ENCODE measurements at places on chromosomes 3 and 15.

DNA sequence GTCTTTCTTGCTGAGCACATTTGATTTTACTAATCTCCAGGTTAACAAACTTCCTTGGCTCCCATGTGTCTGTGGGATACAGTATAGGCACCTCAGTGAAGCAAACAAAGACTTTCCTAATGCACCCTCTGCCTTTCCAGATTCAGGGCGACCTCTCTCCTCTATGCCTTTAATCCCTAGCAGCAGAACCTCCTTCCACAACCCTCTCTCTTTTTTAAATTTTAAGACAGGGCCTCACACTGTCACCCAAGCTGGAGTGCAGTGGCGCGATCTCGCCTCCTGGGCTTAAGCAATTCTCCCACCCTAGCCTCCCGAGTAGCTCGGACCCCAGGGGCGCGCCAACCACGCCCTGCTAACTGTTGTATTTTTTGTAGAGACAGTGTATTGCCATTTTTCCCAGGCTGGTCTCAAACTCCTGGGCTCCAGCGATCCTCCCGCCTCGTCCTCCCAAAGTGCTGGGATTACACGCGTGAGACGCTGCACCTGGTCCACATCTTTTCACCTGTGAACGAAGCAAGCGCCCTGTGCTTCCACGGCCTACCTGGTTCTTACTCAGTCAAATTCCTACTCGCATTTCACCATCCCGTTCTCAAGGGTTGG is 1.7 kb upstream of the HACD3 start:
- no peak for DNase-seq

- peak; percentile 62 for DNase-seq
These were observed 52.8 kb downstream of the RGMA start for GRCh38 chr15:93035953-93036810.

- DNase-seq, result no peak
These were observed 57.7 kb downstream of the MESD start for GRCh38 chr15:80931721-80932512.

DNA sequence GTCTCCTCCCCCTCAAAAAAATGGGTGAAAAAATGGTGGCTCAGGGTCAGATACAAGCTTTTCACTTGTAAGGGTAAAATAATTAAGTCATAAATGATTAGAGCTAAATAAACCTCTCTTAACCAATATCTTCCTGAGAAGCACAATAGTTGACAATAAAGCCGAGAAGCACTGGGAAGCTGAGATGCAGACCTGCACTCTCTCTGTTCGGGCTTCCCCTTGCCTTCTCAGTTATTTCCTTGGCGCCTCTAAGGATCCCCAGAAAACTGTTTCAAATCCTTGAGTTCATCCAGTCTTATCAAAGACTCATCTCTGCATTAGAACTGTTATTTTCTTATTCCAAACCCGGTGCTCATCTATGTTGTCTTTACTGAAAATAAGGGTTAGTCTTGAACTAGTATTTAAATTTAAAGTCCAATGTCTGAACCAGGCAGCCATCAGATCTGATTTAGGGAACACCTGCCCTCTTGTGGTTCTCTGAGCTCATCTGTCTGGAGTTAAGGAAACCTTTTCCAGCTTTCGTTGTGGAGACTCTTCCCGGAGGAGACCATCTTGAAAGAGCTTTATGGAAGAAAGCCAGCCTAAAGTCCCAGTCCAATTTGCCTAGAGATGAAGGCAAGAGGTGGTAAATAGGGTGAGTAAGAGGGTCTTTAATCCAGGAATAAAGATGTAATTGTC is 256.4 kb upstream of the MCTP2 start:
- DNase-seq, result peak; percentile 45

DNA sequence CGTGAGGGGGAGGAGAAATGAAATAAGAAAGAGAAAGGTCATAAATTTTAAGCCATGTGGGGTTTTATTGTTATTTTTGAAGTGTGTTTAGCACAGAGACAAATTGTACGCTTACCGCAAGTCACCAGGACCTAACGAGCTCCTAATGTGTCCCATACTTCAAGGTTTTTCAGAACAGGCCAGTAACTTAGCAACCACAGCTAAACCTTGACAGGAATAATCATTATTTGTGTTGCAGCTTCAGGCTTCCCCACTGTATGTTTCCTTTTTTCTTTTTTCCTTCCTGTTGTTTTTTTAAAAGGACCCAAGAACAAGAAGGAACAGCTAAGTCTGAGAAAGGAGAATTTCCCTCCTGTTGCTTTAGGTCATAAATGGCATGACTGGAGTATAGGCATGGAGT is 160.8 kb downstream of the TUSC7 start:
- no peak for DNase-seq

DNA sequence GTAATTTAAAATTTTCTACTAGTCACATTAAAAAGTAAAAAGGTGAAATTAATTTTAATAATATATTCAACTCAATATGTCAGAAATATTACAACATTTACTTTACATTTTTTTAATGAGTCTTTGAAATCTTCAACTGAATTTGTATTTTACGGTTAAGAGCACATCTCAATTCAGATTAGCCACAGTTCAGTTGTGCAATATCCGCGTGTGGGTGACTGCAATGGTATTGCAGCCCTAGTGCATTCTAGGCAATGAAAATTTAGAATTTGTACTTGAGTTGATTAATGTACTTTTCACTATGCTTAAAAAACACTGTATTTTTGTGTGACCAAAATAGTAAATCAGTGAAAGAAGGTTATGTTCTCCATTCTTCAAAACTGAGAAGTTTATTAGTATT is 57.3 kb downstream of the CEP63 start:
- peak; percentile 13 for DNase-seq

DNA sequence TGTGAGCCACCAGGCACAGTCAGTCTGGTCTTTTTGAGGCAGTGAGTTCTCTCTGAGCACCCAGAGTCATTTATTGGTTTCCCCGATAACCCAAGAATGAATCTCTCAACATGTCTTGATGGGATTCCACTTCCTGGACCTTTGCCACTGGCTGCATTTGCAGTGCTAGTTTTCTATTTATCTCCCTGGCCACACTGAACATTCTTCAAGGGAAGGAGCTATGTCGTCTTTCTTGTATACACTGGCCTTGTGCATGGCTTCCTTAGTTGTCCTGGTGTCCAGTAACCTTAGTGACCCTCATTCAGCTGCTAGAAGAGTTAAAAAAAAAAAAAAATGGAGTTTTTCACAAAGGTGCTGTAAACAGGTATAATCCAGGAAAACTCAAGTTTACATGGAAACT is 64.9 kb upstream of the CMTM7 start:
- DNase-seq, result no peak

GRCh38 chr3:138078096-138078495 is 37.3 kb downstream of the DZIP1L start:
- peak; percentile 77 for DNase-seq

DNA sequence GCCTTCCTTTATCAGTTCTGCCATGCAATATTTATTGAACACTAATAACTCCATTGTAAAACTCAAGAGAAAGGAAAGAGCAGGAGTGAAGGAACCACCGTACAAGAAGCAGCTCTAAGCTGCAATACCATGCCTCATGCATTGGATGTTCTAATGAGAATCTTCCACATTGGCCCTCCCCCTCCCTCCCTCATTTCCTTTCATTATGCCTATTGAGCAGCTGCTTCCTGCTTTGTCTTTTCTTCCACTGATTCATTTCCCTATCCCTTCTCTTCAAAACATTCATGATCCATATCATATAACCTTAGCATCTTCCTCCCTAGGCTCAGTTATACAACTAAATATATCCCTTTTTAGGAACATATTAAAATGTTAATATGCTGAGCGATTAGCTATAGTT is 698.7 kb upstream of the GOLIM4 start:
- no peak for DNase-seq

DNA sequence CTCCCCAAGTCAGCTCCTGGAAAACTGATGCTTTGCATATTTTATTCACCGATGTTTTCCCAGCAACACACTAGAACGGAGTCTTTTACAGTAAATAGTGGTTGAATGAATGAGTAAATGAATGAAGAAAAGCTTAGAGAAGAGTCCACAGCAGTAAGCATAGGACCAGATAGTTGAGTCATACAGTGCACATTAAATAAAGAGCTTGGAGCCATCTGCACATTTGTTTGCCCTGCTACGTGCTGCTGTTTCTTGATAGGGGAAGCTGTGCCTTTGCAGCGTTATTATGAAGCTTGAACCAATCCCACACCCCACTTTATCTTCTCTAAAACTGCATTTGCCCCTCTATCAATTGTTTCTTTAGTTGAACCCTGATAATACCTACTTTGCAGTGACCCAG is 1.2 kb downstream of the FAM98B start:
- peak; percentile 19 for DNase-seq

GRCh38 chr3:123952844-123953520 is 8.0 kb downstream of the CCDC14 start:
- no peak for DNase-seq

- no peak for DNase-seq
These were observed 69.9 kb downstream of the NSUN3 start for GRCh38 chr3:94132777-94133176.

DNA sequence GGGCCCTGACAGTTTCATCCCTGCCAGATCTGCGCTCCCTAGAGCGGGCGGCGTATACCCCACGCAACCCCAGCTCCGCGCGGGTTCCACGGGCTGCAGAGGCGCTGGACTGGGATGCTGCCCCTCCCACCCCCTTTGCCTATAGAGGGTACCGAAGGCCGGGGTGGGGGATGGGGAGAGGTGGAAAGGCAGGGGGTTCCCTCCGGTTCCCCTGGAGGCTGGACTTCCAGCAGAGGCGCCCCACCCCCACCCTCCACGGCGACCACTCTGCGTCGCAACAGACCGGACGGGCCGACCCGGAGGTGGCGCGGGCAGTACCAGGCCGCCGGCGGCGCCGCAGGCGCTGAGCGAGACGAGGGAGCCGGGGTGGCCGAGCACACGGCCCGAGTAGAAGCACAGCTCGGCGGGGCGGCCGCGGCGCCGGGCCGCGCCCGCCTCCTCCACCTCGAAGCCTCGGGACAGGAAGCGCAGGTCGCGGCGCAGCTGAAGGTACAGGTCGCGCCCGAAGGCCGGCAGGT is 995 bp downstream of the ADAMTS17 start:
- DNase-seq, result no peak

- DNase-seq, result peak; percentile 47
These were observed 135.0 kb downstream of the GREM1 start for GRCh38 chr15:32852771-32853170.

DNA sequence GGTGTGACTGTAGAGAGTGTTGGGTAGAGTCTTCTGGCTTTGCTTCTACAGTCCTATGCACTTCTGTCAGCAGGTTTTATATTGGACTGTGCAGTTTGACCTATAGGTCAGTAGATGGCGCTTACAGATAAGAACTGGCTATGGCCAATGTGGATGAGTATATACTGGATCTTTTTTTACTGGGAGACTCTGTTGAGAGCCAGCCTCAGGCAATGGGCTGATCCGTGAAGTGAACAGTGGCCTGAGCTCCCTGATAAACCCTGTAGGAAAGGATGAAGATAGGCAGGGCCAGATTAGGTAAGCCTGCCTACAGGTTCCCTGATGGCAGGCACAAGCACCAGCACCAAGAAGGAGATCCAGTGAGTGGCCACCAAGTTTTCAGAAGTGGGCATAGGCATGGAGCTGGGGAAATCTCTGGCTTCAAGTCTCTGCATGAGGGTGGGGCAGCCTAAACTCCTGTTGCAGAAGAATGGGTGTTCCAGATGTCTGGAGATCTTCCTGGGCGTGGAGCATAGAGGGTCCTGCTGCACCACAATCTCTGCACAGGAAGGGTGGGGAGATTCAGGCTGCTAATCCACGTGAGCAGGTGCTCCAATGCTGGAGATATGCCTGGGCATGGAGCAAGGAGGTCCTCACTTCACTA is 326.0 kb upstream of the SGO1 start:
- DNase-seq, result peak; percentile 61

GRCh38 chr3:113051787-113052186 is 61.0 kb downstream of the GTPBP8 start:
- DNase-seq, result no peak

- no peak for DNase-seq
These were observed 1.2 kb downstream of the MLF1 start for GRCh38 chr3:158571969-158572765.

DNA sequence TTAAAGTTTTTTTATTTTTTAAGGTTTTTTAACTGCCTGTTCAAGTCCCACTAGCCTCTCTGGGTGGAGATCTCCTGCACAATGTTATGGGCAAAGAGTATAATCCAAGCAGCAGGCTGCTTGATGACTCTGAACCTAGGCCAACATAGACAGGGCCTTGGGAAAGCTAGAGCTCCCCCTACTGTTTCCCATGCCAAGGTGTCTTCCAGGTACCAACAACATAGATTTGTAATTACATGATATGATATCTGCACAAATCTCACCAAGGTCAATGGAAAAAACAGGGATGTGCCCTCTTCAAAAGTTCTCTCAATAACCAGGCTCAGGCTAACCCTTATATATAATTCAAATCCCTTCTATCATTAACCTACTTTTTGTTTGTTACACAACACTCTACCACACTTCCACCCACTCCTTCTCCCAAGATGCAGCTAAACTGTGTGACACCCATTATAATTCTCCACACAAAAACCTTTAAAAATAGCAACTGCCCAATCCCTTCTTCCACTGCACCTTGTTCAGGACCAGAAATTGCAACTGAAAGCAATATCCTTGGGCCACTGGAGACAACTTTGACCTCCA is 43.8 kb downstream of the RBM15B start:
- DNase-seq, result peak; percentile 79

DNA sequence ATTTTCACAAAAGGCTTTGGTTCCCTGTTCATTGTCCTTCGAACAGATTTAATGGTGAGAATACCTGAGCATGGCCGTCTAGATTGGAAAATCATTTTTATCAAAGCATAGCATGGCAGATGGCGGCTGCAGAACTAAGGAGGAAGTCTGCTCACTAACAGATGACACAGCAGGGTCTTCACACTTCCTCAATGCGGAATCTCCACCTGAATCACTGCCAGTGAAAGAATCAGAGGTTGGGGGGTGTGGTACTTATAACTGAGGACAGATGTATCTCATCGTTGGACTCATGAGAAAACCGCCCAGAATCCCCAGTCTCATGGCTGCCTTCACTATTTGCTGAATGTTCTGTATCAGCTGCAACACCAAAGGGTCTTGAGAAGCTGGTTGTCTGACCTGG is 31.6 kb upstream of the PYGO1 start:
- no peak for DNase-seq

DNA sequence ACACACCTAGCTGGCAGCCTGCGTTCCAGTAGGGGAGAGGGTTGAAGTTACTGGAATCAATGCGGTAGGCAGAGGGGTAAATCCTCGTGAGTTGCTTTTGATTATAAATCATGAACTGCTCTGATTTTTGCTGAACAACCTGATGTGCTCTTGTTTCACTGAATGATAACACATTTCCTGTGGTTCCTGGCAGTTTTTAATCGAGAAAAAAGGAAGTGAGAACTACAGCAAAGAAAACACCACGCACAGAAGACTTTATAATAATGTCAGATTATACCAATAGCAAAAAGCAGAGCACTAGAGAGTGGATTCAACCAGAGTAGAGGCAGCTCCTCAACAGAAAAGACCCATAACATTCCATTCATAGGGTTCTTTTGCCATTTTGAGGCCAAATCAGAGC is 200.8 kb upstream of the STRIT1 start:
- no peak for DNase-seq

DNA sequence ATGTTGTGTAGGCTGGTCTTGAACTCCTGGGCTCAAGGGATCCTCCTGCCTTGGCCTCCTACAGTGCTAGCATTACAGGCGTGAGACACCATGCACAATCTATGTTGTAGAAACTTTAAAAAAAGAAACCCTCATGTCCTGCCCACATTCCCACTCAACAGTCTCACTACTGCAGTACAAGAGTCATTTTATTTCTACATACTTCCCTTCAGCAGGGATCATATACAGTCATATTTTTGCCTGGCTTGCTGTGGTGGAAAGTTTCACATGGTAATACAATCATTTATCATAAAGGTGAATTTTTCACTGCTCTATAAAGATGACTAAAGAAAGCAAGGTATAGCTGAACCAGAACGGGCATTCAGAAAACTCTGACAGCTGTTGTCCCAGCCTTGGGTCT is 53.8 kb upstream of the PIK3CB start:
- no peak for DNase-seq
